Posterior vena cava (tissue), 2 donors: ENCODE measurements at places on chromosomes 7 and 10. TPM values are rescaled to one million over a fixed set of nuclear protein-coding genes. Genes with fewer than 3 reads are reported as not detected.

Gene C1QL3
- not detected for total RNA-seq

DNA sequence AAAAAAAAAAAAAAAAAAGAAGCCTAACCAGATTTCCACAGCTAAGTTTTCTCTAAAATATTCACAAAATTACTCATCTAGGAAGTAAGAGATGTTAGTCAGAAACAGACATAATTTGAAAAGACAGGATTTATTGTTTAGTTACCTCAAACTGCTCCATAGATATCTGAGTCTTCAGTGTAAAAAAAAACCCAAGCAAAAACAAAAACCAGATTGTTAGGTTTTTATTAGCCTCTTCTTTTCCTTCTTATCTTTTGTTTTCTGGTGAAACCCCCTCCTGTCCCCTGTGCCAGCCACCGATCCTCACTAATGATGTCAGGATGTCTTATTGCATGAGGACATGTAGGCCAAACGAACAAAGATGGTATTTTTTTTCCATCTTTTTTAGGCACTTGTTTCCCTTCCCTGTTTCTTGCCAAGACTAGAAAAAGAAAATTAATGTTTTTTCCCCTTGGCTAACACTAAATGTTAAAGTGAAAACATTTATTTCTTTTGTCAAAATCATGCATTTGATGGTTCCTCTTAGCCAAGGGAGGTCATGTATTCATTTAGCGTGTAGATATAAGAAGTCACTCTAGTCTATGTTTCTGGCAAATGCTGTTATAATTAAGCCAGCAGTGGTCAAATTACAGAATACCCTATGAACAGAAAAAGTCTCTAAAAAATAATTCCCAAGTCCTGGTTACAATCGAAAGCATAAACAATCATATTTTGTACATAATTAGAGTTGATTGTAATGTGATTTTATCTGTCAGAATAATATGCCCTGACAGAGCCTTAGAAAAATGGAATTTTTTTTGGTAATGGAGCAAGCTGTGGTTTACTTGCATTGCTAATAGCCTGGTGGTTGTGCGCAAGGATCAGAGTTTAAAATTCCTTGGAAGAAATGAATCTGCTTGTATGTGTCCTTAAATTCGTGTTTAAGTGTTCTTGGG, 702.4 kb upstream of the FZD8 start:
- DNase-seq: no peak

- no peak for DNase-seq
Measured at GRCh38 chr10:26593896-26594295, 103.6 kb upstream of the PDSS1 start.

- DNase-seq: no peak
Measured at GRCh38 chr7:150468241-150468640, 17.8 kb downstream of the GIMAP8 start.

DNA sequence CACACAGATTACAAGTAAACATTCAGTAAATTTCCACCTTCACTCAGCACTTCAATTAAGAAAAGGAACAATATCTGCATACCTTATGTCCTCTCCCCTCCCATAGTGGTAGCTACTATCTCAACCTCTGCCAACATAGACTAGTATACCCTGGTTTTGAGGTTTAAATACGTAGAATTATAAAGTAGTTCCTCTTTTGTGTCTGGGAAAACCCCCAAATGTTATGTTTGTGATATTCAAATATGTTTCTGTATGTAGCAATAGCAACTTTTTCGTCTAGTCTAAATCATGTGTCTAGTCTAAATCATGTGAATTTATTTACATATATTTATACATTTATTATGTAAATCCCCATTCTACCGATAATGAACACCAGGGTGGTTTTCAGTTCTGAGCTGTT, 13.2 kb upstream of the CAMK2B start:
- DNase-seq: no peak

- no peak for DNase-seq
Measured at GRCh38 chr10:115860182-115861107, 412.6 kb downstream of the GFRA1 start.

- peak; percentile 86 for DNase-seq
Measured at GRCh38 chr7:80942261-80943041, 23.6 kb upstream of the SEMA3C start.

- no peak for DNase-seq
Measured at GRCh38 chr10:63462442-63462841, 3.3 kb downstream of the JMJD1C start.

GRCh38 chr7:158581440-158582088, 6.1 kb downstream of the PTPRN2 start:
- DNase-seq: no peak

GRCh38 chr10:72557362-72557761, 68.5 kb downstream of the MICU1 start:
- no peak for DNase-seq
